Activated CD4-positive, alpha-beta T cell treated with anti-CD3 and anti-CD28 coated beads, Interleukin-2, amount 10 ng/mL, durations not matched to agents 7 days and 5 days (primary cell): ENCODE measurements at places on chromosomes 12 and 14.

DNA sequence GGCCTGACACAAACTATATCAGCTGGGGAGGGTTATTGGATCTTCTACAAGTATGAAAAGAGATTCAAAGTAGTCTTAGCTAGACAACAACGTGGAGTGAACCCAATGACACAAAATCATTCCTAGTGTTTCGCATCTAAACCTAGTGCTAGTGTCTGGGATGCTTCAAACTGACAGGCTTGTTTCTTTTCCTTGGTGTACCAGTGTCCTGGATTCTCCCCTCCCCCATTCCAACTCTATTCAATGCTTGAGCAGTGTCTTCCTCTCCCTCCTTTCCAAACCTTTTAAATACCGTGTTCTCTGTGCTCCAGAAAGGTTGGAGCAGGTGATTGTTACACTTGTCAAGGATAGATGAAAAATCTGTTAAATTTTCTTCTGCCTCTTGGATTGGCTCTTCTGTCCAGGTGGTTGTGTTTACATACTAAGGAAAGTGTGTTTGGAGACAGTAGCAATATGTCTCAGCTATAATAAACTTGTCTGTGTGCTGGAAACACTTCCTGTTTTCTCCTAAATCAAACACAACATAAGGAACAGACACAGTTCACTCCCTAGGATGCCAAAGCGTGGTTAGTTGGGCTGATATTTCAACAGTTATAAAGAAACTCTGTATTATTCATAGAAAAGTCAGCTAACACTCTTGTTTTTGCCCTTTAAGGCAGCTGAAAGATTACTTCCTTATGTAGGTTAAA lies 14.4 kb upstream of the GUCY2C start:
- DNase-seq: no peak

GRCh38 chr12:84661786-84662185 lies 250.8 kb downstream of the SLC6A15 start:
- no peak for DNase-seq

GRCh38 chr14:100402631-100403030 lies 79.5 kb downstream of the SLC25A47 start:
- no peak for DNase-seq

DNA sequence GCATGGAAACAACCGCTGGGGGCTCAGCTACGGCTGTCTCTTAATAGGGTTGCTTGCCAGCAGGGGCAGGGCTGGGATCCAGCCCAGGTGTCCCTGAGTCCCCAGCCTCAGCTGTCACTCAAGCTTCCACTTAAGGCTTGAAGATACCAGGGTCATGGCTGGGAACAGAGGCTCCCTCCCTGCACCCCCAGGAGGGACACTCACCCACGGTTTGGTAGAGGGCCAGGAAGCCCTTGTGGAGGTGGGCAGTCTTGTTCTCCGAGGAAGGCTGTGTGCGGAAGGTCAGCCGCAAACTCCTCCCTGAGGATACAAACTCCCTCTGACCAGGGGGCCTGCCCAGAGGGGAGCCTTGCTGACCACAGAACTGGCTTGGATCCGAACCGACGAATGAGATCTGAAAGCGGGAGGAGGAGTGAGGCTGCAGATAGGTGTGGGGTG lies 7.3 kb downstream of the C1RL start:
- no peak for DNase-seq

DNA sequence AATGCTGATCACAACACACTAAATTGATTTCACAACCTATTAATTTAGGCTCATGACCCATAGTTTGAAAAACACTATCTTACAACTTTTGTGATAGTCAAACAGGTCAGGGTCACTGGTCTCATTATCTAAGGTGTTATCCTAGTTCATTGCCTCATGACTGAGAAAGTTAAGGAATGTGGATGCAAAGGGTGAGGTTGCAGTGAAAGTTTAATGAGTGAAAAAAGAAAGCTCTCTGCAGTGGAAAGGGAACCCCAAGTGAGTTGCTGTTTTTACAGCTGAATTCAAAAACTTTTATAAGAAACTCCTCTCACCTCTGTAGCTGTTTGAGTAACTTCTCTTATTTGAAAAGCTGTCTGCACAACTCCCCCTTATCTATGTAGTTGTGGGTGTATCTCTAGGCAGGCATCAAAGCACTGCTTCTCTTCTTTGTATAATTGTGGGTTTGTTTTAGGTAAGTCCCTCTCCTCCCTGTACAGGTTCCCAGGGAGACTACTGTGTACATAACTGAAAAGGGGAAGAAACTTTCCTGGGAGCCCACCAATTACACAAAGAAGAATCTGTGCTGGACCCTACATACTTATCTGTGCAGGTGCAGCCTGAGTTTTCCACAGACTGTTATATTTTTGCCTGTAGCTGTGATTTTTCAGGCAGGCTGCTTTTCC lies 18.9 kb downstream of the DNAL1 start:
- DNase-seq: no peak
